Right renal cortex interstitium (tissue), 3 donors: ENCODE measurements at places on chromosomes 7 and 10. TPM values are rescaled to one million over a fixed set of nuclear protein-coding genes. Genes with fewer than 3 reads are reported as not detected.

DNA sequence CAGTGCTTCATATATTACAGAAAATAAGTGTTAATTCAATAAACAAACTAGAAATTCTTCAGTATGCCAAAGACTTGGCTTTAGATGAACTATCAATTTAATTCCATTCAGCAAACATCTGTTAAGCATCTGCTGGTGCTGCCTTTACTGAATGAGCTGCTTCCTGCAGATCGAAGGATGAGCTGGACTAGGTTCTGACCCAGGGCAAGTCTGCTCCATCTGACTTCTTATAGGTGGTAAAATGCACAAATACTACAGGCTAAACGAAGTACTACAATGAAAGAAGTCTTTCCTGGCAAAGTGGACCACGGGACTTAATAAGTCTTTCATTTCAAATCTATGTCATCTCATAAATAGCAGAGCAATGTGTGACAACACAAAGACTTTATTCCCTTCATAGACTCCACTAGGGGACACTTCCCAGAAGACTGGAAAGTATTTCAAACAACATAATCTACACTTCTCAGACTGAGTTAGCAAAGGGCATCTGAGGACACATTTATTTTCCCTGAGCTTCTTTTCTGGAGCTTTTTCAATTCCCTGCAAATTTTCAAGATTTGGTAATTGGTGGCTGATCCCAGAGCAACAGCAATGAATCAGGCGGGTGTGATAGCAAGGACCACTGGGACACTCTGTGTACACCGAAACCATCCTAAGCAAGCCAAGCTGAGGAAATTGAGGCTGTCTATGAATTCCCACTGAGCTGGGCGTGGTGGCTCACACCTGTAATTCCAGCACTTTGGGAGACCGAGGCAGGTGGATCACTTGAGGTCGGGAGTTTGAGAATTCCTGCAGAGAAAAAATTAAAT, 108.9 kb upstream of the FRMD4A start:
- no peak for DNase-seq

Gene MACROH2A2
- 80.5 TPM for polyA plus RNA-seq

GRCh38 chr7:4093035-4093434, 589.1 kb upstream of the FOXK1 start:
- no peak for DNase-seq

Gene PRKG1
- 12.9 TPM for polyA plus RNA-seq

DNA sequence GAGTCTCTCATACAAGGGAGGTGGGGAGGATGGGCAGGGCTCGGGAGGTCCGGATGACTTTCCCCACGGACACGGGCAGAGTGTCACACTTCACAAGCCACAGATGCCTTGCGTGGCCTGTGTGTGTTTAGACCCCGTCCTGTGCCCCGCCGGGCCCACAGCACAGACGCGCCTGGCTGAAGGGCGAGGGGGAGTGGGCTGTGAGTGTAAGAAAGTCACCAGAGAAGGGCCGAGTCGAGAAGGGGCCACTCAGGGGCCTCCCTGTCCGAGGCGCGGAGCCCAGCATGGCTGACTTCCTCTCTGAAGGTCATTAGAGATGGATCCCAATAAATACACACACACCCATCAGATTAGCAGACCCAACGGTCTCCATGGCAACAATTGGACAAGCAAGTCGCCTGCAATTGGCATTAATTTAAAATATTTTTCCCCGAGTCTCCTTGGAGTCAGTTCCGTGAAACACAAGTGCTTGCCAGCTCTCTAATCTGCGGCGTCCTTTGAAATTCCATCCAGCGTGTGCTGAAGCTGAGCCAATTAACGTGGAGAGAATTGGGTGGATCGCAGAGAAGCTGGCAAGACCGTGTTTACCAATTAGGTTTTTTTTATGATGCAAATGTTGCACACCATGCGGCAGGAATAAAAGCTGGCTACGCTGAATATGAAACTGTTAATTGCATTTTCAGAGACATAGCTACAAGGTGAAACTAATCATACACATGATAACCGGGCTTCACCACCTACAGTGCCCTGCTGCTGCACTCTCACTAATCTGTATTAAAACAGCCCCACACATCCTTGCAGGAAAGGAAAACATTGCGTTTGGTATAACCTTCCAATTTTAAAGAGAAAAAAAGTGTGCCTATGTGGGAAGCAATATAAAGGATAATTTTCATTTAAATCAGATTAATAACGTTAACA, 571.2 kb downstream of the PTPRN2 start:
- no peak for DNase-seq

Gene SFMBT2
- polyA plus RNA-seq: 5.9 TPM

Gene HPS6
- polyA plus RNA-seq: 12.5 TPM

DNA sequence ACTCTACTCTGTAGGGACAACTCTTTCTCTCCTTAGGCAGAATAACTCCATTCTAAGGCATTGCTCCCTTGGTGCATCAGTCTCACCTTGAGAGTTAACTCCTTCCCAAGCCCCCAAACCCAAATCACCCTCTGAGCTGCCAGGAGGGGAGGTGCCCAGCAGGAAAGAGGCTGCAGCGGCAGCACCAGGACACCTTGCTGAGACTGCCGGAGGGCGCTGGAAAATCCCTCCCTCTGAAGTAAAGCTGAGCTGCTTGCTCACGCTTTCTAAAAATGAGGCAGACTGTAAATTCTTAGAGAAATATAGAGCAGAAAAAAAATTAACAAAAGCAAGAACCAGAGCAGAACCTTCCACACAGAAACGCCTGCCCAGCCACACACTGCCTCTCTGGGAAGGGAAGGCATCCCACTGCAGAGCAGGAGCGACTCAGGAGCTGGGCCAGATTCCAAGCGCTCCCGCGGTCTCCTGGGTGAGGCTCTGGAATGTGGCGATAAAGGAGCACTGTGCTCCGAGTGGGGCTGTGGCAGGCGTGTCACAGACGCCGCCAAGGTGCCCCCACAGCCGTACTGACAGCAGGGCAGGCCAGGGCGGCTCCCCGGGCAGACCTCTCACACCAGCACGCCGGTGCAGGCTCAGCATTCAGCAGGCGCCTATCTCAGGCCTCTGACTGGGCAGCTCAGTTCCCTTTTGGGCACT, 202.1 kb downstream of the TNS3 start:
- no peak for DNase-seq

Gene MDFIC
- polyA plus RNA-seq: 32.0 TPM

Gene NCF1
- polyA plus RNA-seq: 1.8 TPM

Gene NKX2-3
- polyA plus RNA-seq: not detected

- no peak for DNase-seq
Measured at GRCh38 chr10:90204131-90204955, 503.0 kb downstream of the KIF20B start.

Gene DDC
- 101 TPM for polyA plus RNA-seq

DNA sequence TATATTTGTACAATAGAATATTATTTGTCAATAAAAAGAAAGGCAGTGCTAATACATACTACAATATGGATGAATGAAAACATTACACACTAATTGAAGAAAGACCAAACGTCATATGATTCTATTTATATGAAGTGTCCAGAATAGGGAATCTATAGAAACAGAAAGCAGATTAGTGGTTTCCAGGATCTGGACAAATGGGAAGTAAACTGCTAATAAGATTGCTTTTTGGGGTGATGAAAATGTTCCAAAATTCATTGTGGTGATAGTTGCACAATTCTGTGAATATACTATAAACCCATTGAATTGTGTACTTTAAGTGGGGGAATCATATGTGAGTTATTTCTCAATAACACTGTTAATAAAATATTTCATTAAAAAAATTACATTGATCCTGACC, 78.2 kb upstream of the IFRD1 start:
- no peak for DNase-seq

Gene FOXL3
- polyA plus RNA-seq: not detected

- no peak for DNase-seq
Measured at GRCh38 chr7:130893441-130893894, 159.5 kb upstream of the KLF14 start.

GRCh38 chr10:32403091-32403490, 42.8 kb upstream of the CCDC7 start:
- no peak for DNase-seq

DNA sequence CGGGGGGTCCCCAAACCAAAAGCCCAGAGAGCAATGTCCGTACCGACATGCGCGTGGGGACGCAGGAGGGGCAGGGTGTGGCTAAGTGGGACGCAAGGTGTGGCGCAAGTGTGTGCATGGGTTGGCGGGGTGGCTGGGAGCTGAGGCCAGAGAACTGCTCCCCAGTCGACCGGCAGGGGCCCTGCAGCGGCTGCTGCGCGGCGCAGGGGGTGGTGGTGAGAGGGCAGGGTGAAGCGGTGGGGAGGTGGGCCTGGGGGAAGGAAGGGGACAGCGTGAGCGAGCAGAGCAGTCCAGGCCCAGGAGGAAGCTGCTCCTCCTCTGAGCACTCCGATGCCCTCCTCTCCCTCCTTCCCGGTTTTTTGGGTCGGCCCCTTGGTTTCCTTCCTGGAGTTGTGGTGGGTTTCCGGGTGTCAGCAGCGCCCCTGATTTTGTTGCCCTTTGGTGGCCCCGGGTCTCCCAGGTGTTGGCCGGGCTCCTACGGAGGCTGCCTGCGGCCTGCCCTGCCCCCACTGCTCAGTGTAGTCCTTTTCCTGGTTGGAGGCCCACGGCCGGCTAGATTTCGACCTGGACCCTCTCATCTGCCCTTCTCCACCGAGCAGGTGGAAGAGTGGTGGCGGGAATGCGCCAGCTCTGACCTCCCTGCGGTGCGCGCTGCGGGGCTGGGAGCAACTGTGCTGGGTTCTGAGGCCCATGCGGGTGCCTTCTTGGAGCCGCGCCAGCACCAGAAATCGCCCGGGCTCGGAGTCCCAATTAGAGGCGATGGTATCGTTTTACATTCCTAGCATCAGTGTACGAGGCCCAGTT, 40.5 kb upstream of the COMTD1 start:
- no peak for DNase-seq

DNA sequence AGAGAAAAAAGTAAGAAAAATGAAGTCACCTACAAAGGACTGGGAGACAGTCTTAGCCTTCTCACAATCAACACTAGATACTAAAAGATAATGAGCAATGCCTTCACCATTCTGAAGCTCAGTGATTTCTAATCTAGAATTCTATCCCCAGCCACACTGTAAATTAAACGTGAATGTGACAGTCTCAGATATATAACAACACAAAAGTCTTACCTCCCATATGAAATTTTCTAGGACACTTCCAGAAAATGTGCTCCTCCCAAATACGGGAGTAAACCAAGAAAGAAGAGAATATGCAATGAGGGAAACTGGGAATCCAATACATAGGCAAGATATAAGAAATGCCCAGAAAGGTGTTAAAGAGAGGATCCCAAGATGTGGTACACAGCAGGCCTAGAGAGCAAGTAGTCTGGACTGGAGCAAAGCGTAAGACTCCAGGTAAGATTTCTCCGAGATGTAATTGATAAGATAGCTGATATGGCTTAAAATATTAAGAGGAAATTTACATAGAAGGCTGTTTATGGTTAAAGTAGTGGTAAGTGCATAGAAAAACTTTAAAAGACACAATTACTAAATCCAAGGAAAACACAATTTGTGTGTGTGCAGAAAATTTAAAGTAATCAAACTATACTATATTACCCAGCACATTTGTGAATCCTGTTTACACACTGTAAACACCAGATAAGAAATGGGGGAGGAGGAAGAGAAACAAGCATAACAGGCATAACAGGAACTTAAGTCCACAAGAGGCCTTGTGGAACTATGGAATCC, 44.1 kb downstream of the SGMS1 start:
- DNase-seq: no peak

DNA sequence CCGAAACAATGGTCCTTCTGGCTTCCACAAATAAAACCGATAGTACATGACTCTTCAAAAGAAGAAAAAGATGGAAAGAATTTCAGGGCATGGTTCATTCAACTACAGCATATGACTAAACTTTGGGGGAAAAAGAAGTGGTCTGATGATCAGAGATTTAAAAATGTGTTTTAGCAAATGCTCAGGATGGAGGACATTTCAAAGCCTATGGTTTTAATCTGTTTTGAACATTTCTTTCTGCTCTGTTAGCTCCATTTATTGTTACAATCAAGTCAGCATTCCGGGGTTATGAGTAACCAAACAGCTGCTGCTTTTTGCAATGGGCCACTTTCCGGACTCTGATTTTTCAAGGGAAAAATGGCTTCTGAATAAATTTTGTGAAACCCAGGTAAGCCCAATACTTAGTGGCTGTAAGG, 142.4 kb downstream of the CUBN start:
- DNase-seq: no peak

DNA sequence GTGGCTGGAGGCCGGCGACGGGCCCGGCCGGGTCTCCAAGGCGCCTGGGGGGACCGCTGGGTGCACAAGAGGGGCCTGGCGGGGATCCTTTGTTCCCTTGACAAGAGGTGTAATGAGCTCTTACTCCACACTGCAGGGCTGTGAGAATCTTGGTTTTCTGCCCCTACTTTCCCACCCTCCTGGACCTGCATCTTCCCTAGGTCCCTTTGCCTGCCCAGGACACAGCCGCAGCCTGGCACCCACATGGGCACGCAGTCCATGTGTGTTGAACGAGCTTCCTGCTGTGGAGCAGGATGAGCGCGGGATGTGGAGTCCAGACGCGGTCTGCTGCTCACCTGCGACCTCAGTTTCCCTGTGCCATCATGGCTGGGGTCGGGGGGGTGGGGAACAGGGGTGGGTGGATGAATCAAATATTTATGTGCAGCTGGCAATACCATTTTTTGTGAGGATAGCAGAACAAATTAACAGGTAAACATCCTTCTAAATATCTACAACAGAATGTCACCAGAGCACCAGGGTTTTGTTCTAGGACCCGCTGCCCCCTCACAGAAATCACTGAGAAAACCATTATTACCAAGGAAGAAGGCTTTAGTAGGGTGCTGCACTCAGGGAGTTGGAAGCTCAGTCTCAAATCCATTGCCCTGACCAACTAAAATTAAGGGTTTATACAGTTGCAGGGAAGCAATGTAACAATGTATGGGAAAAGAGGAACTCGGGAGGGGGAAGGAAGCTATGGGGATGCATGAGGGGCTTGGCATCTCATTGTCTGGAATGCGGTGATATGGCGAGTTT, 474 bp upstream of the NSMCE4A start:
- no peak for DNase-seq

DNA sequence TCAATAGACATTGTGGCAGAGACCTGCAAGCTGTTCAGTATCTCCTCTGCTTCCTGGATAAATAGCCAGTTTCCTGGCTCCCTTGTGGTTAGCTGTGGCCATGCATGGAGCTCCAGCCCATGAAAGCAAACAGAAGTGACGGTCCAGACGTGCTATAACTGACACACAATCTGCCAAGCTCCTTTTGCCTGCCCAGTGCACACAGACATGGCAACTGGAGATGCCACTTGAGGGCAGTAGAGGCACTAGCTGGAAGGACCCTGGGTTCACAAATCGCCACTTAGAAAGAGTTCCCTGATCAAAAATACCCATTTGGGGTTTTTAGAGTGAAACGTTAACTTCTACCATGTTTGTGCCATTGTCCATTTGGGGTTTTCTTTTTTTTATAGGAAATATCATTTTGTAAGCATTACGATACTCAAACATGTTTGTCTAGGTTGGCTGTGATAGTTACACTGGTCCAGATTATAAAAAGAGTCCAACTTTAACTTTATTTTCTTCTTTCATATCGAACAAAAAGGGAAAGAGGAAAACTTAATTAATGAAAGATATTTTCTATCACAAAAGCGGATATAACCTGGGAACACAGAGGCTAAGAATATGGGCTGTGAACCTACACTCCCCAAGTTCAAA, 31.3 kb downstream of the KIN start:
- no peak for DNase-seq

Gene KCNH2
- 14.1 TPM for polyA plus RNA-seq
